ENCODE measurements at places on chromosomes 3 and 15. TPM values are rescaled to one million over a fixed set of nuclear protein-coding genes. Genes with fewer than 3 reads are reported as not detected.

Gene GOLGA8G
- not detected for total RNA-seq

Gene CPEB1
- 1.7 TPM for total RNA-seq

Gene MASP1
- total RNA-seq = 20.2 TPM

Gene LINGO1
- total RNA-seq = not detected

Gene MME
- total RNA-seq = 3.5 TPM

Gene KLF15
- total RNA-seq = 2.6 TPM

Gene GPR27
- 0.08 TPM for total RNA-seq

Gene SIDT1
- not detected for total RNA-seq

Gene ZDHHC3
- 46.6 TPM for total RNA-seq

Gene CNTN6
- not detected for total RNA-seq

Gene INKA1
- 5.7 TPM for total RNA-seq

Gene CLCN2
- 3.5 TPM for total RNA-seq

Gene IL20RB
- total RNA-seq = 0.53 TPM

Gene TYRO3
- 9.7 TPM for total RNA-seq

Gene SPINK8
- total RNA-seq = not detected

Gene IL5RA
- total RNA-seq = not detected

Gene DNAH12
- under 0.01 TPM for total RNA-seq

Gene SLC6A20
- total RNA-seq = not detected

Gene ILDR1
- not detected for total RNA-seq

Gene RNU6-1
- total RNA-seq = not detected

Gene UQCRC1
- total RNA-seq = 388 TPM

Gene CLDN11
- total RNA-seq = 280 TPM

Gene AQP9
- total RNA-seq = 0.23 TPM

Gene CLEC3B
- 46.7 TPM for total RNA-seq

Gene TEX9
- total RNA-seq = 4.1 TPM

Gene LMAN1L
- not detected for total RNA-seq

Gene MESP2
- 1.6 TPM for total RNA-seq

Gene ACTRT3
- 3.3 TPM for total RNA-seq

Gene DZIP1L
- total RNA-seq = 20.0 TPM

Gene TNFAIP8L3
- total RNA-seq = 16.5 TPM

Gene GPR149
- total RNA-seq = not detected

Gene FES
- 26.2 TPM for total RNA-seq

Gene GOLGA6L10
- total RNA-seq = 0.35 TPM

Gene RTP3
- total RNA-seq = not detected

Gene RPP25
- total RNA-seq = 4.4 TPM

Gene TRIM42
- total RNA-seq = not detected

Gene MYO9A
- total RNA-seq = 49.7 TPM

Gene PHC3
- total RNA-seq = 20.9 TPM

Gene CCR4
- under 0.01 TPM for total RNA-seq

Gene TUBGCP4
- 10.1 TPM for total RNA-seq

Gene GOLGA6L9
- 3.9 TPM for total RNA-seq

Gene ARPIN
- total RNA-seq = 11.1 TPM

Gene PP2D1
- total RNA-seq = not detected

Data from smooth muscle cell of the coronary artery (primary cell).